ENCODE measurements at places on chromosomes 12 and 14. TPM values are rescaled to one million over a fixed set of nuclear protein-coding genes. Genes with fewer than 3 reads are reported as not detected.

Gene NYNRIN
- polyA plus RNA-seq = 19.2 TPM

Gene PMCH
- not detected for polyA plus RNA-seq

Gene P2RX2
- polyA plus RNA-seq = 0.87 TPM

Gene RAB3IP
- not detected for polyA plus RNA-seq

Gene ALDH1L2
- 16.2 TPM for polyA plus RNA-seq

Gene CACNA1C
- 3.3 TPM for polyA plus RNA-seq

Gene FIGNL2
- polyA plus RNA-seq = 1.0 TPM

Gene GPRC5D
- polyA plus RNA-seq = 0.40 TPM

Gene RNF212B
- not detected for polyA plus RNA-seq

Gene ERP27
- 0.25 TPM for polyA plus RNA-seq

Gene GNG2
- 63.1 TPM for polyA plus RNA-seq

Gene SERPINA4
- not detected for polyA plus RNA-seq

Gene LHX5
- not detected for polyA plus RNA-seq

Gene C12orf56
- 0.68 TPM for polyA plus RNA-seq

Gene EXOC3L4
- polyA plus RNA-seq = 1.2 TPM

Gene KRT72
- not detected for polyA plus RNA-seq

Gene RFLNA
- 21.8 TPM for polyA plus RNA-seq

Gene PLEKHG7
- polyA plus RNA-seq = 0.53 TPM

Gene OGFOD2
- 10.4 TPM for polyA plus RNA-seq

Gene BATF
- 1.1 TPM for polyA plus RNA-seq

Gene GALNT9
- 2.5 TPM for polyA plus RNA-seq

Gene FGF23
- not detected for polyA plus RNA-seq

Gene ANKRD9
- polyA plus RNA-seq = 8.4 TPM

Gene CCDC197
- polyA plus RNA-seq = 0.25 TPM

Gene CCDC60
- polyA plus RNA-seq = not detected

Gene CLEC7A
- 3.2 TPM for polyA plus RNA-seq

Gene TOMM20L
- polyA plus RNA-seq = 0.80 TPM

Gene OSGEP
- 55.6 TPM for polyA plus RNA-seq

Gene CD69
- polyA plus RNA-seq = not detected

Gene RNASE3
- not detected for polyA plus RNA-seq

Data from muscle of arm (tissue), 14 donors.